Activated CD8-positive, alpha-beta T cell treated with anti-CD3 and anti-CD28 coated beads for 36 hours (primary cell): ENCODE measurements at places on chromosomes 12 and 14. TPM values are rescaled to one million over a fixed set of nuclear protein-coding genes. Genes with fewer than 3 reads are reported as not detected.

Gene IL23A
- 41.3 TPM for total RNA-seq

Gene ADAM21
- total RNA-seq = not detected

- no peak for DNase-seq
These were observed 13.7 kb upstream of the TCTN1 start for GRCh38 chr12:110600254-110600653.

Gene CLEC2A
- not detected for total RNA-seq

DNA sequence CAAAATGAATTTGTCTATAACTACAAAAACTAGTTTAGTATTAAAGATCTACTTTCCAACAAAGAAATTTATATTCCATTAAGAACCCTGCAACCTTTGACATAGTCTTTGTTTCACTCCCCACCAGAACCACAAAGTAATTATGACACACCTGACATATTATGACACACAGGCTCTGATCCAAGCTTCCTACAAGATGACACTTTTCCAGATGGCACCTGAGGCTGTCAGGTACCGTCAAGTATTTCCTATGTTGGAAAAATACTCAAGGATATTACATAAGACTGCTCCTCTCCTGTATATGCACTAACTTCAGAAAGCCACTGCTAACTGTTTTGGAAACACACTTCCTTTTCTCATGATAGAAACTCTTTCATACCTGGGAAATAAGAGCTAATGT is 38.9 kb downstream of the STXBP6 start:
- DNase-seq = no peak

DNA sequence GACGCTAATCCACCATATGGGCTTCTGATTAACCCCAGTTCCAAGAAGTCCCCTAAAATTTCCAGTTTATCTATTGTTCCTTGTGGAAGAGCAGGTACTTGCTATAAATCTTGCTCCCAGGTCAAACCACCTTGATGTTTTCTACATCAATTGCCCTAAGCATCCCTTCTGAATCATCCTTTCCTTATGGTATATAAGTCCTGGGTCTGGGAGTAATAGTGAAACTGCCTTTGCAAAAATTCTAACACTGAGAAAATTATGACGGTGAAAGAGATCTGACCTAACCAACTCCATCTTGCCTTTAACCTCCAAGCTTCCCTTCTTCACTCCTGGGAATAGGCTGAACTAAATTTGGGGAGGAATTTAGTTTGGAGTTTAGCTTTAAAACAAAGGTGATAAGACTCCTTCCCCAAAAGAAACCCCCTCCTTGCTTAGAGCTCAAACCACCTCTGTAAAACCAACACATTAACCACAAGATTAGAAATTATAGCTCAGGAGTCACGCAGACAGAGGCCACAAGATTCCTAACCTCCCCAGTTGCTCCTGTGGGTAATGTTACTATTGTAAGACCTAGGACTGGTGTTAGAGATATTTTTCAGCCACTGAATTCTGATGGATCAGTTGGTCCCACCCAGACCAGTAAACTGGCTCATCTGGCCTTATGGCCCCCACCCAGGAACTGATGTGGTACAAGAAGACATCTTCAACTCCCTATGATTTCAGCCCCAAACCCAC is 33.8 kb upstream of the DTX1 start:
- no peak for DNase-seq

Gene PSMC1
- total RNA-seq = 105 TPM

Gene PAPLN
- 0.47 TPM for total RNA-seq

DNA sequence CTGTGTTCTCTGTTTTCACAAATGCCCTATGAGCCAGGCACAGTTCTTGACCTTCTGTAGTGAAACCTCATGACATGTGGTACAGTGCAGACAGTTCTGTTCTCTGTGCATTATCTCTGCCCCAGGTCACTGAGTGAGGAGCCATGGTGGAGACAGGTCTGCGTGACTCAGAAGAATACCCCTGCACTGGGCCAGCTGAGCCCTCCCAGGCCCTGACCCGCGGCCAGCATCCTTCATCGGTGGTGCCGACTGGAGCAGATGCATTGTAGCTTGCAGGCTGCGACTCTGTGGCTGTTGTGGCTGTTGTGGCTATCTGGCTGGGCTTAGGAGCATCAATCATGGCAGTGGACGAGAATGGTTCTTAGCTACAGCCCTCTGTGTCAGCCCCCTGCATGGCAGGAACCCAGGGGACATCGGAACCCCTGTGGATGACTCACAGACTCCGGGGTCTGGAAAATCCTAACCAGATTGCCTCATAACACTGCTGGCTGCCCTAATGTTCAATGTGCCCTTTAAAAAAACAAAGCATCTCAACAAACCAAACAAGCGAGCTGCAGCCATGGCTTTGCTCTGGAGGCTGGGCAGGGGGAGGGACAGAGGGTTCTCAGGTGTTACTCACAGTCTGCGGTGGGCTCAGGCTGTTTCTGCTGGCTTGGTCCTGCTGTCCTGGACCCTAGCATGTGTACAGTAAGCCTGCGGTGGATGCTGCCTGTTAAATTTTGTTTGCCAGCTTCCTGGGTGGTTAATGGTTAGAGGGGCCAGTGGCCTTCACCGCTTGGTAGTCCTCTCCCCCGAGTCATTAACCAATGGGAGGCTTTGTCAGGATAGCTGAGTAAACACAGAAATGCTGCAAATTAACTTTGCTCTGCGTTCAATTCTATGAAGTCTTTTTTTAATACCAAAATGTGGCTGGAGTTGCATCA is at the start of gene SERPINA6:
SERPINA6 (minus strand) TSS at position 689 of the 923 bp plus-strand sequence. CDS start 8,688 bp downstream, outside the sequence.
- DNase-seq = no peak

DNA sequence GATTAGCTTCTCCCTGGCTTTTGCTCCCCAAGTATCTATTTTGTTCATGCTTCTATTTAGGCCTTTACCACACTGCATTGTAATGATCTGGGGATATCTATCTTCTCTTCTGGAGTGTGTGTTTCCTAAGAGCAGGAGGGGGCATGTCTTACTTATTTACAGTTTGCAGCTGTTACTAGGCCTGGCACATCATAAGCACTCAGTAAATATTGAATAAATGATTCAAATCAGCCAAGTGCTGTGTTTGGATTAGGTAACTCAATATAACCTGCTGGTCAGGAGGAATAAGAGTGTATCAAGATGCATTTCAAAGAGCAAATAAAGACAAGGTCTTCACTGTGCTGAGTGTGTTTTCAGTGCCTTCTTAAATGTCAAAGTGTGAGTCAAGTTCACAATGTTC is 186.1 kb downstream of the FOXG1 start:
- no peak for DNase-seq

GRCh38 chr12:6603095-6603567 is 4.0 kb downstream of the CHD4 start:
- peak; percentile 53 for DNase-seq

DNA sequence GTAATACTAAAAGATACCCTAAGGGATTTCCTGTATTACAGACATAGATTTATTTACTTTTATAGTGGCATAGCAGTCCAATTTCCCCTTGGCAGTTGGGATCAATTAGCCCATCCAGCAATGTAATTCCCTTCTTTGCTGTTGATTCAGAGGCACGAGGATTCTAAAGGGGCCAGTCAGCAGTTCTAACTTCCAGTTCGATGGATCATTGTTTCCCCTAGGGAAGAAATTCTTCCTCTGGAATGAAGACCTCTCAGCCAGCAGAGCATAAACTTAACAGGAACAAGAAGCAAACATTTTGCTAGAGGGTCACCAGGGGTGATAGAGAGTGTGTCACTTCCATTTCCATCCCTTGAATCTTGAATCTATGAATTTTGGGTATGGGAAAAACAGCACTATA is 395.7 kb upstream of the NOVA1 start:
- no peak for DNase-seq

- DNase-seq = no peak
These were observed 258.9 kb downstream of the DPF3 start for GRCh38 chr14:72634691-72635616.

Gene INSM2
- not detected for total RNA-seq

- DNase-seq = peak; percentile 52
These were observed 41.9 kb downstream of the ATP23 start for GRCh38 chr12:57983146-57983857.
